Hematopoietic multipotent progenitor cell (in vitro differentiated cells): ENCODE measurements at places on chromosomes 12 and 14. TPM values are rescaled to one million over a fixed set of nuclear protein-coding genes. Genes with fewer than 3 reads are reported as not detected.

GUCY2C gene
- not detected for total RNA-seq

DNA sequence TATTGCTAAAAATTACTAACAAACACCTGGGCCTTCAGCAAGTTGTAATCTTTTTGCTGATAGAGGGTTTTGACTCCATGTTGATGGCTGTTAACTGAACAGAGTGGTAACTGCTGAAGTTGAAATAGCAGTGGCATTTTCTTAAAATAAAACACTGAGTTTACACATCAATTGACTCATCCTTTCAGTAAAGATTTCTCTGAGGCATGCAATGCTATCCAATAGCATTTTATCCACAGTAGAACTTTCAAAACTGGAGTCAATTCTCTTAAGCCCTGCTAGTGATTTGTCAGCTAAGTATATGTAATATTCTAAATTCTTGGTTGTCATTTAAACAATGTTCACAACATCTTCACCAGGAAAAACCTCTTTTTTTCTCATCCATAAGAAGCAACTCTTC, 59.5 kb downstream of the CMAS start:
- no peak for DNase-seq

GRCh38 chr14:83559721-83560120, 1970.2 kb upstream of the FLRT2 start:
- no peak for DNase-seq

GYS2 gene
- total RNA-seq: not detected

AICDA gene
- not detected for total RNA-seq

DNA sequence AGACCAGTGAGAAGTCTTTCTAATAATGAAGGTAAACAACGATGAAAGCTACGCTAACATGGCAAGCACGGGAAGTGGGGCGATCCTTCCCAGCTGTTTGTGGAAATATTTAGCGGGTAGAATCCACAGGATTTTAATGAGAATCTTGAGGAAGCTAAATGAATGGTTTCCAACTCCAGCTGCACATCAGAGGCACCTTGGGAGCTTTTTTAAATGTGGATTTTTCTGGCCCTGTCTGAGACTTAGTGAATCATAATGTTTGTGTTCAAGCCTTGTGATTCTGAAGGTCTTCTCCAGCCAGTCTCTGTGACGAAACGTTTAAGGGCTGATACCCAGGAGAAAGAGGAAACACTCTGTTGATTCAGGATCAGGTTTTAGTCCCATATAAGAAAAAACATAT, 169.8 kb downstream of the CAPZA3 start:
- no peak for DNase-seq

WNT1 gene
- total RNA-seq: not detected

DNA sequence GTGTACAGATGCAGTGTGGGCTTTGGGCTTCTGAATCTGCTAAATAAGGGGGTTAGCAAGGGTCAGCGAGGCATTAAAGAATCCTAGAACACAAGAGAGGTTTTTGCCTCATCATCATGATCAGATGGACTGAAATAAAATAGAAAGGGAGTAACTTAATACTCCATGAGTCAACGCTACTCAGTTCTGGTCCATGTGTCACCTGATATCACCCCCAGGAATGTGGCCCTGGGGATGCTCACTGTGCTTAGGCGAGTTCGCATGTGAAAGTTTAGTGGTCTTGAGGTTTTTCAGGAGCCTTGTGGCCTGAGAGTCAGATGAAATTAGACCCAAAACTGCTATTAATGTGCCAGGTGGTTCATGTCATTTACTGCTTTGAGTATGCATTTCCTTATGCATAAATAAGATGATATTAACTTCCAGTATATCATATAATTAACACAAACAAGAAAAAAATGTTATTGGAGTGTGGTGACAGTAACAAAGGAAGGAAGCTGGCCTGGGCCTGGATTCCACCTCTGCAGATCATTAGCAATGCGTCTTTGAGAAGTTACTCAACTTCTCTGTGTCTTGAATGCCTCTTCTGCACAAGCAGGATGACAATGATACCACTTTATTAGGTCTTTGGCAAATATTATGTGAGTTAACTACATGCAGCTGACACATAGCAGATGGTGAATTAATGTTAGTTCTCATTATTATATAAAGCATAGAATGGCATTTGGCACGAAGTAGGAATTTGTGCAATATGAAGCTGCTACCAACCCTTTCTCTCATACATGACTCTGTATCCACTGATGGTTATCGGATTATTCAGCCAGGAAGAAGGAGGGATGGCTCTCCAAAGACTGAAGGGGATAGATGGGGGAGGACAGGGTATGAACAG, 1272.6 kb downstream of the AACS start:
- no peak for DNase-seq

DNA sequence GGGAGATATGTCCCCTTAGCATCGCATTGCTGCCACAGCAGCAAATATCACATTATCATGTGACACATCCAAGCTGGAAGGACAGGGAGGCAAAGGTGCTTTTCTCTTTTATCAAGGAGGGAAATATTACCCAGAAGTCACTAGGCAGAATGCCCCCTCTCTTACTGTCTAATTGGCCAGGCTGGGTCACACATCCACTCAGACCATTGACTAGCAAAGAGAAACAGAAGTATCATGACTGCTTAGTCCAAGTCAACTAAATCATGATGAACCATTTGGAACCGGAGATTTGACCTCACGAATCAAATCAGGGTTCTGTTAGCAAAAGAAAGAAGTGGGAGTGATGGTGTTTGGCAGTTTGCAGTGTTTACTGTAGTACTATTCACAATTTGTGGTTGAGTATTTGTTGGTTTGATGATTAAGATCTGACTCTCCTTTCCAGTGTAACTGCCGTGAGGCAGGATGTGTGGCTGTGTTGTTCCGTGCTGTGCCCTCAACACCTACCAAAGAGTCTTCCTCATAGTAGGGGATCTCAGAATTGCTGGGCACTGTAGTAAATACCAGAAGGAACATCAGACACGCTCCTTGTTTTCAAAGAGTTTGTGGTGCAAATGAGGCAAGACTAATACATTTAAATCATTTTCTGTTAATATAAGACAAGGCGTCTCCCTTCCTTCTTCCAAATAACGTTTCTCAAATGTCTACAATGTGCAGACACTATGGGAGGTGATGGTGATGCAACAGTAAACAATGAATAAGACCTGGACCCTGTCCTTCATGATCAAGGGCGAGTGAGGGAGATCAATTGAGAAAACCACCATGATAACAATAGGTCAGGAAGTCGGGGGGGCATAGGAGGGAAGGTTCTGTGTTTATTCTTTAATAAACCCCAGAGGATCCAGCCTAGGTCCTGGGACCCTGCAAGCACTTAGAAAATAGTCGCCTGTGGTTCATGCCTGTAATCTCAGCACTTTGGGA, 194.4 kb upstream of the CRY1 start:
- no peak for DNase-seq
